Stimulated activated CD8-positive, alpha-beta memory T cell treated with anti-CD3 and anti-CD28 coated beads, Interleukin-15, amount 100 ng/mL, for 1 hour (primary cell): ENCODE measurements at places on chromosomes 5 and 9.

GRCh38 chr5:171365351-171365750, 22.3 kb upstream of the NPM1 start:
- no peak for DNase-seq

GRCh38 chr5:19047277-19047676, 940.7 kb downstream of the CDH18 start:
- DNase-seq, result no peak

- DNase-seq, result no peak
Measured at GRCh38 chr9:100150214-100150613, 51.2 kb downstream of the INVS start.

DNA sequence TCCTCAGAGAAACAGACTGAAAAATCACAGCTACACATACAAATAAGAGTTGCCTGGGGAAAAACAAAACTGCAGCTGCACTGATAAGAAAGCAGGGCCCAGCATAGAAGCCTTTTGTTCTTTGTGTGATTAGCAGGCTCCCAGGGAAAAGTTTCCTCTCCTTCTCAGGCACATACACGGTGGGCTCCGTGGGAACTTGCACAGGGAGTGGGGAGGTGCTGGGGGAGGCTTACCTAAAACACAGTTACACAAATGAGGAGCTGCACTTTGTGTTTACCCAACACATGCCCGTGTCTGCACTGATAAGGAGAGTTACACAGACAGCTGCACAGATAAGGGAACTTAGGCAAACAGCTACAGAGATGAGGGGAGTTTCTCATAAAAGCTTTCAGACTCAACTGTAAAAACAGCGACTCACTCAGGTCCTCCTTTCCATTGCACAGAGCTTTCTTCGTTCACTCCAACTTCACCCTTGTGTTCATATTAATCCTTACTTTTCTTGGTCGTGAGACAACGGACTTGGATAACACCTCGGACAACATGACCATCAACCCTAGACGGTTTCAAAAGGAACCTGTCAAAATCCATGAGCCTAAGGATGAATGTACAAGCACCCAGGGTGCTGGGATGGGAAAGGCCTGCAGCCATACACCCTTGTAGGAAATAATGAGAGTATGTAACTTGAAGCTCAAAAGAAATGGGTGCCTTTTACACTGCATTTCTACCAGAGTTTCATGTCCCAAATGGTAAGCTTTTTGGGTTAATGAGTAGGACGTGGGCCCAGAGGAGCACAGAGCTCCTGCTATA, 50.8 kb downstream of the SERINC5 start:
- no peak for DNase-seq

DNA sequence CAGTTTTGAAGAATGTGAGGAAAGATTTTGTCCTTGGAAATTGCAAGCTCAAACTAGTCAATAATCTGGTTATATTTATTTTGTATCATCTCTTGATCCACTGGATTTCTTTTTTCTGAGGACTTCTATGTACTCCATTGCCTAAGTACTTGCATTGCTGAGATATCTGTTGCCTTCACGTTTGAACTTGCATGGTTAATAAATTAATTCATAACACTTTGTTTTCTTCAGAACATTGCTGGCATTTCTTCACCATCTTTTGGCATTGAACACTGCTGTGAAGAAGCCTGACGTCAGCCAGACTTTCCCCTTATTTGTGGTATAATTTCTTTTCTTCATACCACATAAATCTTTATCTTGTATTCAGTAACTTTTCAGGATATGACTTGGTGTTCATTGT, 246.0 kb upstream of the KIF2A start:
- no peak for DNase-seq

DNA sequence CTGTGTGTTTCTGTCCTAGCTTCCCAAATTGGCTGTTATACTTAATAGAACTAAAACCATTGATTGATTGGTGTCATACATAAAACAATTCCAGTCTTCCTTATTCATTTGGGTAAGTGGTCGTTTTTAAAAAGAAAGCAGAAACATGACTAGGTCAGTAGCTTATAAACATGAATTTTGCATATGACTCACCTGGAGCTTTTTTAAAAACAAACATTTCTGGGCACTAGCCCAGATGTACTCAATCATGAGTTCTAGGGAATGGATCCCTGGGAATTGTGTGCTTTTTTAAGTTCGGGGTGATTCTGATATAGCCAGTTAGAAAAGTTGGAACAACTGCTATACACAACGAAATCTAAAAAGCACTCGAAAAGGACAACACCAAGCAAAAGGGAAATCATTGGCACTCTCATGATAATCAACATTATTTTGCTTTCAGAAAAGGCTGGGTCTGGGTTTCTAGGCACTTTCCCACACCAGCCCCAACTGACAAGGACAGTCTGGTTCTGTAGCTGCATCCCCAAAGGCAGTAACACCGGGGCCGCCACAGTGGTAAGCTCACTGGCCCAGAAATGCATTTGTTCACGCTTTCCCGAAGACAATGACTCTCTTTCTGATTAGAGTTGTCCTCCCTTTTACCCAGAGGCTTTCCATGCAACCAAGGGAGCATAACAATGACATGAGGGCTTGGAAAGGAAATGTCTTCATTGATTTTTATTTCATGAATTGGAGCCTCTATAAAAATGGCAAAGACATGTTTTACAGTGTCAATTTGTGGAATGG, 664.9 kb upstream of the WWC1 start:
- DNase-seq, result no peak

DNA sequence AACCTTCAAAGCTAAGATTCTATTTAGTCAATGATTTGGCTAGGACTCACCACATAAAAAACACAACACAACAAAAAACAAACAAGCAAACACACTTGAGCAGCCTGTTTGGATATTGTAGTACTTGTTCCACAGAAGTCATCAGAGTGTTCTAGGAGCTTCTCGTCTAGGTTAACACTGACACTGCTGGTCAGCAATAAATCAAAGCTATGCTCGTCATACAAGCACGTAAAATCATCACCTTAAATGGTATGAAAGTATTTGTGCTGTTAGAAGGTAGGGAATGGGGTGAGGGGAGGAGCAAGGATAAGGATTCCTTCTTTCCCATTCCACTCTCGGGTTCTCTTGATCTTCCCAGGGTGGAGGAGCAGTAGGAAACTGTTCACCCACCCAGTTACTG, 88.0 kb downstream of the ARL15 start:
- DNase-seq, result no peak

- no peak for DNase-seq
Measured at GRCh38 chr9:114742947-114743346, 61.0 kb upstream of the TEX48 start.

DNA sequence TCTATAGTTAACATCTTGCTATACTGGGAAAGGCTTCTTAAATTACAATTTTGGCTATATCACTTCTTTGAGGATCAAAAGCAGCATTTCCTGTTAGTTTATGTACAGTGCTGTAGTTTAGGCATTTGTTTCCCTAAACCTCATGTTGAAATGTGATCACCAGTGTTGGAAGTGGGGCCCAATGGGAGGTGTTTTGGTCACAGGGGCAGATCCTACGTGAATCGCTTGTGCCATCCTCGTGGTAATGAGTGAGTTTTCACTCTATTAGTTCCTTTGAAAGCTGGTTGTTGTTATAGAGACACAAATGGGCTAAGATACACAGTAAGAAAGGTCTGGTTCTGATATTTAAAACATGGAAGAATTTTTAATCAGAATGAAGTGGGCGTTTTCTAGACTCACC, 5.8 kb downstream of the ACTL7A start:
- DNase-seq, result no peak

DNA sequence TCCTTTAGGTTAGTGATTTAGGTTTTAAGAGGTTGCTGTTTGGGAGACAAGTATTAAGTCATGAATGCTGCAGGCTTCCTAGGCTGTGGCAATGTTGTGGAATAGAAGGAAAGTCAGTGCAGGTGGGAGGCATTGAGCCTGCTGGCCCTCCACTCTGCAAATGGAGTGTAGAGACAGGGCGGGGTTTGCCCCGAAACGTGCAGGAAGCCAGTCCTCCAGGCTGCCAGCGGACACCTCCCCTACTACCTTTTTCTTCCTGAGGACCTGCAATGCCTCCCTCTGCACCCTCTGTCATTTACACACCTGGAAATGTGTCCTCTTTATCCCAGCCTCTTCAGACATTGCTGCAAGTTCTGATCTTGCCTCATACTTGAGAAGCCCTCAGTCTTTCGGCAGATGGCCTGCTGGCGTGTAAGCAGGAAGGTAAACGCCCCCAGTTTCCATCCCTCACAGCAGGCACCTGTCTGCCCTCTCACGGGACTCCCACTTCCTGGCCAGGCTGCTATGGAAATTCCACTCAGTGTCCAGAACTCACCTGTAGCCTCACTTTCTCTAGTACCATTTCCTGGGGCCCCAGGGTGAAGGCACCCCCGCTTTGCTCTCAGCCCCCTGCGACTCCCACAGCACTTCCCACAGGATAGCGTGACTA, 81.6 kb upstream of the BOD1 start:
- DNase-seq, result no peak

GRCh38 chr5:40376566-40376965, 303.1 kb upstream of the PTGER4 start:
- no peak for DNase-seq

DNA sequence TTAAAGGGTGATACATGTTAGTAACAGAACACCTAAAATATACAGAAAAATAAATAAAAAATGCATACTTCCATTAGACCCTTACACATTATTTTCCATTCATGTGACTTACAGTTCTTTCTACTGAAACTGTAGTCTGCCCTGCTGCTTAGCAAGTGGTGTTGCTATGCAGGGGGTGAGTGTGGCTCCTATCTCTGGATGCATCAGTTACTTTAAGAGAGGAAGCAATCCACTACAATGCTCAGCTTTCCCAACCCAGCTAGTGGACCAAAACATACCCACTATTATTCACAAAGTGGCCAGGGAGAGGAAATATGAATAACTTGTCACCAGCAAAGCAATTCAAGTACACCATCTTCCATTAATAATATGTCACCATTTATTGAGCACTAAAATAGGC, 121.8 kb downstream of the DOCK2 start:
- no peak for DNase-seq

- no peak for DNase-seq
Measured at GRCh38 chr9:121781701-121782464, 130.4 kb downstream of the DAB2IP start.

- no peak for DNase-seq
Measured at GRCh38 chr9:32454280-32454679, 69.8 kb downstream of the ACO1 start.

GRCh38 chr5:154369682-154370081, 76.1 kb upstream of the SAP30L start:
- DNase-seq, result no peak

- no peak for DNase-seq
Measured at GRCh38 chr9:1938675-1939170, 76.4 kb upstream of the SMARCA2 start.

- DNase-seq, result no peak
Measured at GRCh38 chr5:103915081-103915480, 352.5 kb upstream of the NUDT12 start.

GRCh38 chr9:108877524-108877923, 15.5 kb downstream of the ACTL7A start:
- DNase-seq, result no peak

DNA sequence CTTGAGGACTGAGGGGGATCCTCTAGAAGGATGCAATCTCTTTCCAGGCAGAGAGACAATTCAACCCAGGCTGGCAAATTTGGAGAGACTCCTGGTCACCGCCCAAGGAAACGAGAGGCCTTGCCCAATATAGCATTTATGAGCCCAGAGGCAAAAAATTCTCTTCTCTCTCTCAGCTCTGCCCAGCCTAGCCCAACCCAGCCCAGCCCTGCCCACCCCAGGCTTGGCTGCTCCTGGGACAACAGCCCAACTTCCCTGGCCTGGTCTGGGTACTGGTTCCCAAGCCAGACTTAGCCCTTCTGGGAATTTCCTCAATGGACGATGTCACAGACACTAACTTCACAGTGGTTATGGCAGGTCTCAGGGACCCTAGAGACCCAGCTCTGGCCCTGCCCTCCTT, 116.5 kb downstream of the PSD2 start:
- no peak for DNase-seq

- peak; percentile 63 for DNase-seq
Measured at GRCh38 chr5:175517824-175518450, 39.6 kb downstream of the SFXN1 start.

GRCh38 chr5:96975656-96976055, 39.8 kb downstream of the LNPEP start:
- no peak for DNase-seq

GRCh38 chr5:67300326-67300725, 103.7 kb upstream of the CD180 start:
- DNase-seq, result no peak

- DNase-seq, result no peak
Measured at GRCh38 chr5:161105525-161105924, 253.5 kb upstream of the ATP10B start.

GRCh38 chr9:31542384-31543055, 841.9 kb upstream of the ACO1 start:
- DNase-seq, result no peak

DNA sequence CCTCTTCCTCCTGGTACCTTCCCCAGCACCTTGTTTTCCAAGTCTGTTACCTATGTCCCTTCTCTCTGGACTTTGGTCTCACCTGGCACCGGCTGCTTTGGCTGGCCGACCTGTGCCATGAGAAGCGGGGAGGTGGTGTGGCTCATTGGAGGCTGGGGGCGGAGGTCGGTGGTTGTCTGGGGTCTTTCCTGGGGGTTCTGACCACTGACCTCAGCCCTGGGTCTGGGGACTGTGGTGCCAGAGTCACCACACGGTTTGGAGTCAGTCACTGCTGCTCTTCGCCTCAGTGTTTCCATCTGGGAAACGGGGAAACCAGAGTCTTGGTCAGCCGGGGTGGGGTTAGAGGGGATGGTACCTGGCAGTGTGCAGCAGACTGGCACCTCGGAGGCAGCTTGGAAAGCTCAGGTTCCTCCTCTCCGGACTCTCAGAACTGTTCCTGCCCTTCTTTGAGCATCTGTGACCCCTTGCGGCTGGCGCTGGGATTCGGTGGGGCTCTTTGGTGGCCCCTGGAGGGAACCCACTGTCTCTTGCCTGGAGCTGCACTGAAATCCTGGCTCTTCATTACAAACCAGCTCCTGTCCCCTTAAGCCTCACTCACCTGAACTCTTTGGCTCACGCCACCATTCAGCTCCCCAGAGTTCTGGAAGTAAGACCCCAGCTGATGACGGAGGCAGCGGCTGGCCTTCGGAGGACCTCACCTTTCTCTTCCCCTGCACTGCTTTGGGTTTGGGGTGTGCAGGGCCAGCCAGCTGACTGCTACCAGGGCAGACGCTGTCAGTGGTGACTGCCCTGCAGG, 4.1 kb upstream of the RXRA start:
- no peak for DNase-seq

DNA sequence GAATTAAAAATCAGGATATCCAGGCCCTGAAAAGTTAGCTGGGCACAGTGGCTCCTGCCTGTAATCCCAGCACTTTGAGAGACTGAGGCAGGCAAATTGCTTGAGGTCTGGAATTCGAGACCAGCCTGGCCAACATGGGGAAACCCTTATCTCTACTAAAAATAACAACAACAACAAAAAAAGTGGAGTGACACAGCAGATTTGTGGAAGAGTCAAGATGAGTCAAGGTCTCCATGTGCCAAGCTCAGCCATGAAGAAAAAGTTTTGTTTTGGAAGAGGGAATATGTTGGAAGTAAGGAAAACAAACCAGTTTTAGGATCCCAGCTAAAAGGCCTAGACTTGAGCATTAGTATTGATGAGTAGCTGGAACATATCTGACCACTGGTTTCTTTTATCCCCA, 14.7 kb downstream of the LRRC70 start:
- no peak for DNase-seq

- DNase-seq, result no peak
Measured at GRCh38 chr9:110874963-110875674, 163.2 kb downstream of the LPAR1 start.

GRCh38 chr5:125120012-125120411, 373.6 kb upstream of the ZNF608 start:
- DNase-seq, result no peak
